ENCODE measurements at places on chromosomes 6 and 20.

- DNase-seq = no peak
Measured at GRCh38 chr20:41694796-41695195, 76.6 kb upstream of the CHD6 start.

DNA sequence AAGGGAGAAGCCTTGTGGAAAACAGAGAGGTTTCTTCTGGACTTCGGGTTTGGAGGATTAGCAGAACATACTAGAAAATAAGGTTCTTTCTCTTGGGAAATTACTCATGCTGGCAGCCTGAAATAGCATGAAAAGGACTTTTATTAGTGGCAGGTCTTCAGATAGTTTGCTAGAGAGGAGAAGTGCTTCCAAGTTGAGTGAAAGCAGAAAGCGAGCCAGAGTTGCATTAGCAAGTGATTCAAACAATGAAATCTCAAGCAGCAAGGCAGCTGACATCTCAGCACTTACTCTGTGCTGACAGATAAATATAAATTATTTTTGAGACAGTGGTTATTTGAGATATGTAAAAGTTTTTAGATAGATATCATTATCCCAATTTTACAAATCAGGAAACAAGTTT lies 91.9 kb downstream of the PLCB4 start:
- DNase-seq = no peak

- no peak for DNase-seq
Measured at GRCh38 chr20:4435671-4436455, 285.8 kb upstream of the PRND start.

DNA sequence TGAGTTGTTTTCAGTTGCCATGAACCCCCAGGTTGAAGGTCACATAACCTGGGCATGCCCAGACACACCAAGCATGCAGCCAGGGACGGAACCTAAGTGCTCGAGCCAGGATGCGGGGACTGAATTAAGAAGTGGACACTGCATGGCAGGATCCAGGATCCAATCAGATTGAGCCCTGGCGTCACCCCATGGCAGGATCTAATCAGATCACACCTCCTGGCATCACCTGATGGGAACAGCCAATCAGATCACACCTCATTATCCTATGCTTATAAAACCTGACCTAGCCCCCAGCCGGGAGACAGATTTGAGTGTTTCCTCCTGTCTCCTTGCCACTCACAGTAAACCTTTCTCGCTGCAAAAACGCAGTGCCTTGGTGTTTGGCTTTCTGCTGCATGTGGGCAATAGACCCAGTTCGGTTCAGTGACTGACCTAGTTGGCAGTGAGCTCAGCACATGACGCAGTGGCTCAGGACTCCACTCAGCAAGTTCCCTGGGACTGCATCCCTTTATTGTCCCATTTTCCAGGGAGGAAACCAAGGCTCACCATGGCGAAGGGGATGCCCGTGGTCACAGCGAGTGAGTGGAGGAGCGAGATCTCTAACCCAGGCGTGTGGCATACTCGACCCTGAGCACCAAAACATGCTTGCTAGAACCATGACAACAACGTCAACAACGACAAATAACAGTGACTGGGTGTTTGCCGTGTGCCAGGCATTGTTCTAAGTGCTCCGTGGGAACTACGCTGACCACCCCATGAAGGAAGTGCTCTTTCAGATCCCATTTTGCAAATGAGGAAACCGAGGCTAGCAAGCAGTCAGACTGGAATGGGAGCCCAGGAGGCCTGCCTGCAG lies 66.3 kb downstream of the RBM38 start:
- DNase-seq = no peak

DNA sequence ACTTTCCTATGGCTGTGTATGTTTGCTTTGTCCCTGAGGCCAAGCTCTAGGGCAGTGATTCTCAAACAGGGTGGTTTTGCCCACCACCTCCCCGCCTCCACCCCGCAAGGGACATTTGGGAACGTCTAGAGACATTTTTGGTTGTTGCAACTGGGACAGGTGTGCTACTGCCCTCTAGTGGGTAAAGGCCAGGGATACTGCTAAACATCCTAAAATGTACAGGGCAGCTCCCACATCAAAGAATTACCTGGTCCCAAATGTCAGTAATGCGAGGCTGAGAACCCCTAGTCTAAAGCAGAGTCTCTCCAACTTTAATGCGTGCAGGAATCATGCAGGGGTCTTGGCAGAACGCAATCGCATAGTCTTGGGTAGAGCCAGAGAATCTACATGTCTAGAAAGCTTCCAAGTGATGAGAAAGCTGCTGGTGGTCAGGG lies 5.1 kb downstream of the KCNS1 start:
- peak; percentile 11 for DNase-seq

DNA sequence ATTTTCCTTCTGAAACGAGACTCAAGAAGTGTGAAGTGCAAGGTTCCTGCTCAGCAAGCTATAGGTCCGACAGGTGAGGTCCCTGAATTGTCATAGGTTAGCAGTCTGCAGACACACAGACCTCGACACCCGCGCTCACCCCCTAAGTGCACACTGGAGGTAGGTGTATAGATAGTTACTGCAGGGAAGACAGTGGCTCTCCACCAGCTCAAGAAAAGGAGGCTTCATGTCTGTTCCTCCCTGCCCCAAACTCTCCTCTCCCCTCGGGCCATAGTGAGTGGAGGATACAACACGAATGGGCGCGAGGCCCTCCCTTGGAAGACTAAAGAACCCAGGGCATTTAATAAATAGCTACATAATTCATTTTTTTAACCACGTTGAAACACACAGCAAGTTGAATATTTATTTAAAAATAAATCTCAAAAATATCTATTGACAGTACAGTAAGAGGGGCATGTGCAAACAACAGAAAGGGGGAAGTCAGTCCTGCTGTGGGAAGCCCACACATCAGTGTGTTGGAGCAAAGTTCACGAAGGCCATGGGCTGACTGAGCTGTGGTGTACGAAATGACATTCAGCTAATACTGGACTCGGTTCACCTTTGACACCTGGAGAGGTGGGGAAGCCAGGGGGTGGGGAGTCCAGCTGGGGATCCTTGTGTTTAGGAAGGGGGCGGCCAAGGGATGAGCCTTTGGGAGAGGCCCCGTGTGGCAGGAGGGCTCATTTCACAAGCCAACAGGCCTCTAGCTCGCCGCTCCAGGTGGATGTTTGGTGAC lies 10.7 kb downstream of the SPATA2 start:
- DNase-seq = no peak

DNA sequence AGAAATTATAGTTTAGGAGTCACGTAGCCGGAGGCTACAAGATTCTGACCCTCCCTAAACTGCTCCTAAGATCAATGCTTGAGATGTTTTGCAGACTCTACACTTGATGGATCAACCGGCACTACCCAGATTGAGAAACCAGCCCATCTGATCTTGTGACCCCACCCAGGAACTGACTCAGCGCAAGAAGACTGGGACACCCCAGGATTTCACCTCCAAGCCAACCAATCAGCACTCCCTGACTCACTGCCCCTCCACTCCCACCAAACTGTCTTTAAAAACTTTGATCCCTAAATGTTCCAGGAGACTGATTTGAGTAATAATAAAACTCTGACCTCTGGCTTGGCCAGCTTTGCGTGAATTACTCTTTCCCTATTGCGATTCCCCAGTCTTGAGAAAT lies 99.8 kb downstream of the OPRM1 start:
- no peak for DNase-seq

- no peak for DNase-seq
Measured at GRCh38 chr6:135412761-135413160, 84.8 kb downstream of the AHI1 start.

GRCh38 chr6:38354905-38355304 lies 284.8 kb downstream of the BTBD9 start:
- no peak for DNase-seq

GRCh38 chr6:157592541-157592940 lies 211.6 kb downstream of the ZDHHC14 start:
- no peak for DNase-seq

DNA sequence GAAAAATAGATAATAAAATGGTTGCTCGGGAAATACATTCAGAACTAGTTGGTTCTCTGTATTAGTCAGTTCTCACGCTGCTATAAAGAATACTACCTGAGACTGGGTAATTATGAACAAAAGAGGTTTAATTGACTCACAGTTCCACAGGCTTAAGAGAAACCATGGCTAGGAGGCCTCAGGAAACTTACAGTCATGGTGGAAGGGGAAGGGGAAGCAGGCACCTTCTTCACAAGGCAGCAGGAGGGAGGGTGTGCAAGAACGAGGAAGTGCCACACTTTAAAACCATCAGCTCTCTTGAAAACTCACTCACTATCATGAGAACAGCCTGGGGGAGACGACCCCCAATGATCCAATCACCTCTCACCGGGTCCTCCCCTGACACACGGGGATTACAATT lies 24.2 kb upstream of the SNX9 start:
- no peak for DNase-seq

DNA sequence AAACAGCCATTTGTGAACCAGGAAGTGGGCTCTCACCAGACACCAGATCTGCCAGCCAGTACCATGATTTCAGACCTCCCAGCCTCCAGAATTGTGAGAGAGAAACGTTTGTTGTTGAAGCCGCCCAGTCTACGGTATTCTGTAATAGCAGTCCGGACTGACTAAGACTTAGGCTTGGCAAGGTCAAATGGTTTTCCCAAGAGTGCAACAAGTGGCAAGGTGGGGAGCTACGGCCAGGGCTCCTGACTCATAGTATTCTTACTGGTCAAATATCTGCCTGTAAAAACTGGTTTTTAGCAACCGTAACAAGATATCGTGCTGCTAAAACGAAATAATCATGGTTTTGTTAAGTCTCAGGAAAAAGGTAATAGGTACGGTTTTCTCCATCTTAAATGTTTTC lies 37.8 kb downstream of the MCUR1 start:
- DNase-seq = no peak

DNA sequence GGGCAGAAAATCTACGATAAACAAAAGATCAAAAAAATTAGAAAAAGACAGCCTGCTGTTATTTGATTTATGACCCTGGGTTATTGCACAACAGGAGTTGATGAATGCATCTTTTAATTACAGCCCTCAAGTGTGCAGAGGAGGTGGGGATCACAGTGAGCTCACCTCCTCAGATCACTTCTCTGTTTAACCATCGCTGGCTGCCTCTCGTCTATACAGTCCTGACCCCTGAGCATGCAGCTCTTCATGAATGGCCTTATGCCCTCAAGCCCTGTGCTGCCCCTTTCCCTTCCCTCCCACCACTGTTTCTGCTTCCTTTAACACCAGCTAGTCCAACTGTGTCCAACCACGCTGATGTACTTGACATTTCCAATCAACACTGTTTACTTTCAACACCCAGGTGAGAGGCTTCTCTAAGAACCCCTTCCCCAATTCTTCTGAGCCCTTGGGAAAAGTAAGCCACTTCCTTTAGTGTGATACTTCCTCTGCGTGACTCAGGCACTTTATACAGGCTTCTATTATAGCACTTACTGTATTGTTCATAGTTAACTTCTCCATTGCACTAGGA lies 60.6 kb upstream of the RIPOR2 start:
- no peak for DNase-seq

DNA sequence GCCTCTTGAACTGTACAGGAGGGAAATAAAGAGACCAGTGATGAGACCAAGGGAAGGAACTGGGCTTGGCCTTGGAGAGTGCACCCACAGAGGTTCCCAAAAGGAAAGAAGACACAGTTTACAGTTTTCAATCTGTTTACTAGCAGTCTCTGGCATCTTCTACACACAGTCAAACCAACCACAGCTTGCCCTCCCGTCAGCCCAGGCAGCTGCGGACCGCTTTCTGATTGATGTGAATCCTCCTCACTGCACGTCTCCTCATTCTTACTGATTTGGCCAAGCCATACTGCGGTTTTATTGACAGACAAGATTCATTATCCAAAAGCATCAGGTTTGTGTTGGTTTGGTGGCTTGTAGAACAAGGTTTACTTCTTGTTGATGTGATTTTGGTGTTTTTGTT lies 104.5 kb upstream of the ASF1A start:
- no peak for DNase-seq

DNA sequence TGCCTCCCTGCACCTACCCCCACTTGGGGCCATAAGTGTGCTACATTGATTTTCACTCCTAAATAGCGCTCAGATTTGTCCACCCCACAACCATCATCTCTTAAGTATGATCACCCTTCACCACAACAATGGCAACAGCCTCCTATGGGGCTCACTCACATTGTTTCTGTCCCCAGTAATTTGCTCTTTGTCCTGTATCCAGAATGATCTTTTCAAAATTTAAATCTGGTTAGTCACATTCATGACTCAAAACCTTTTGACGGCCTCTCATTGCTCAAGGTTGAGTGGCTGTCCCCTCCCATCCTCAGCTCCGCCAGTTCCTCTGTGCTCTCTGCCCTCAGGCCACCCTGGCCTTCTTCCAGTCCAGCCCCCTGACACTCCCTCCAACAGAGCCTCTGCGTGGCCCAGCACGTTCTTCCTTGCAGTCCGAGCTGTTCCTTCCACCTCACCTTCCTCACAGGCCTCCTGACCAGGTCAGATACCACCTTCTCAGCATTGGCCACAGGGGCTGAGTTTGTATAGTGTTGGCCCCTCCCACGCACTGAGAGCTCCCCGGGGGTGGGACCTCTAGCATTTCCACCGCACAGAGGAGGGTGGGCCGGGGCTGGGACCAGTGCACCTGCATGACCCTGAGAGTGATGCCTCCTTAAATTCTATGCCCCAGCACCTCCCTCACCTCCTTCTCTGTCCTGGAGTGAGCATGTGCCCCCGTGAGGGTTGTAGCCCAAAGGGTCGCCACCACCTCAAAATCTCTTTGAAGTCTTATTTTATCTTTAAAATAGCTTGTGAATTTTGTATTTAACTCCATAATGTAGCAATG lies 2.4 kb upstream of the PPP1R3G start:
- DNase-seq = no peak

DNA sequence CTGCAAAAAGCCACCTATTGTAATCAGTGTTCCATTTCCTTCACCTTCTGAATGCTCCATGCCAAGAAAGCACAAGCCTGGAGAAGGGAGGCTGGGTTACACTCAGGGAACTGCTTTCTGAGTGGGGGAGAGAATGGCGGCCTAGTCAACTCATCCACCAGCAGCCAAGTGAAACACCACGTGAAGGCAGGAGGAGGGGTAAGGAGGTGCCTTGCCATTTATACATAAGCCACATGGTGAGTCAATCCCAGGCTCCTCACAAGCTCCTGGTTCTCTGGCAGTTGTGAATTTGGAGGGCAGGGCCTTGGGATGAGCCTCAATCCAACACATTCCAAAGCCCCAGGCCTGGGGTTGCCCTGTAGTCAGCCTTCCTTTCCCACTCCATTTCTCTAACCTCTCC lies 149.4 kb downstream of the CD24 start:
- DNase-seq = no peak

DNA sequence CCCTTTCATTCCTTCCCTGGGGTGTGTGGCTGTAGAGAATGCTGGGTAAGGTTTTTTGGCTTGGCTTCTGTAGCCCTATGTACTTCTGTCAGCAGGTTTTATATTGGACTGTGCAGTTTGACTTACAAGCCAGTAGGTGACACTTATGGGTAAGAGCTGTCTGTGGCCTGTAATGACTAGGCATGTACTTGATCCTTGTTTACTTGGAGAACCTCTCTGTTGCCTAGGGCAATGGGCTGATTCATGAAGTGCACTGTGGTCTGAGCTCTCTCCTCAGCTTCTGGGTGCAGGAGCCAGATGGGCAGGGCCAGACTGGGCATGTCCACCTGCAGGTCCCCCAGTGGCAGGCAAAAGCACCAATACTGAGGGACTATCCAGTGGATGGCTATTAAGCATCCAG lies 544.6 kb downstream of the ADGRB3 start:
- no peak for DNase-seq

GRCh38 chr20:49966861-49967260 lies 15.9 kb upstream of the SNAI1 start:
- DNase-seq = no peak
